Suppressor macrophage treated with lipopolysaccharide for 1 hour (primary cell): ENCODE measurements at places on chromosomes 2 and 18.

DNA sequence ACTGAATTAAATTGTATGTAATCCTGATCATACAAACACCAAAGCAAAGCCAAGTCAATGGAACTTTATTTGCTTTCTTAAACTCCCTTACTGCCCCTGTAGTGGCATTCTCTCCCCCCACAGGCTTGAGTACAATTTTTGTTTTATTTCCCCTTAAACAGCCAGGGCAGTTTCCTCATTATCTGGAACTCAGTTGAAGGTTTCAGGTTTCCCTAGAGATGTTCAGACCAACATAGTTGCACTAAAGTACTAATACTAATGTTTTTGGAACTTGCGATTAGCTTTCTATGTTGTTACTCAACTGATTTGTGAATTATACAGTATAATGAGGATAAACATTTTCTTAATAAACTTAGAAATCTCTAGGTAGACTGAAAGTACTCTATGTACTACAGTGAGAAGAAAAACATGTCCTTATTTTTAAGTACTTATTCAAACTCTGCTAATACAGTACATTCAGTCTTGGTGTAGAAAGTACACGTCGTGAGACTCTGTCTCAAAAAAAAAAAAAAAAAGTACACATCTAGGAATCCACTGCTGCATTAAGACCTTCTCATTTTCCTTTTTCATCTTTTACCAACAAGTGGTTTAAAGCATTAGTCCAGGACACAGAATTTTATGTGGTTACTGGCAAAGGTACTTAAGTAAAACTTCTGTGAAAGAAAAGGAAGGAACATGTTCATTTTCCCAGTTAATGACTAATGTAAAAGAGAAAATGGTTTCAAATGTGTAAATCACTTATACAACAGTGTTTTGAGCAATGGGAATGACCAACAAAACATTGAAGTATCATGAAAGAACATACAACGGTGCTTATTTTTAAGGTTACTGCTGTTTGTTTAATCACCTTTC lies 209.5 kb upstream of the SMAD7 start:
- no peak for DNase-seq

DNA sequence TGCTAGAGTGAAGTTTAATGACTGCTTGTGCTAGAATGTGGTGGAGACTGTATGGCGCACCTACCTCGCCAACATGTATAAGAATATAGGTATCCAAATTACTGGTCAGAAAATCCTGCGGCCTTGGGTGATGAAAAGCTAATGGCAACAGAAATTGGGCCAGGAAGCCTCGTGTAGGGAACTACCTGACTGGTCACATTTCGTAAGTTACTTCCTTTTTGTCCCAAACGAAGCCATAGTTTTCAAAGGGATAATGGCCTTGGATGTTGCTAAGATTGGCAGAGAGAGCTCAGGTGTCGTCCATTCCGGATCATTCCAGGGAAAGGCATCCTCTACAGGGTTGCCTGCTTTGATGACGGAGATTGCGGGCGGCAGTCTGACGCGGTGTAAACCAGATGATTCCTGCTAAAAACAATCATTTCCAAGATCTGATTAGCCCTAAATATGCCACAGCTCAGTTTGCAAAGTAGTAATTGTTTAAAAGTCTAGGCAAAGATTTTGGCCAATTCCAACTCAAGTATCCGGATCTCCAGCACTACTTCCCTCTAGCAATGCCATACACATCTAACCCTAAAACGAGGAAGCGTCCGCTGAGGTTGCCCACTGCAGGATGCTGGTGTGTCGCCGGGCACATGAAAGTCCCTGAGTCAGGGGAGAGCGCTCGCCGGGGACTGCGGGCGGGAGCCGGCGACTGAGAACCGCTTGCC lies 708 bp upstream of the MALT1 start:
- no peak for DNase-seq

GRCh38 chr2:72134997-72135800 lies 12.5 kb downstream of the CYP26B1 start:
- DNase-seq: no peak

DNA sequence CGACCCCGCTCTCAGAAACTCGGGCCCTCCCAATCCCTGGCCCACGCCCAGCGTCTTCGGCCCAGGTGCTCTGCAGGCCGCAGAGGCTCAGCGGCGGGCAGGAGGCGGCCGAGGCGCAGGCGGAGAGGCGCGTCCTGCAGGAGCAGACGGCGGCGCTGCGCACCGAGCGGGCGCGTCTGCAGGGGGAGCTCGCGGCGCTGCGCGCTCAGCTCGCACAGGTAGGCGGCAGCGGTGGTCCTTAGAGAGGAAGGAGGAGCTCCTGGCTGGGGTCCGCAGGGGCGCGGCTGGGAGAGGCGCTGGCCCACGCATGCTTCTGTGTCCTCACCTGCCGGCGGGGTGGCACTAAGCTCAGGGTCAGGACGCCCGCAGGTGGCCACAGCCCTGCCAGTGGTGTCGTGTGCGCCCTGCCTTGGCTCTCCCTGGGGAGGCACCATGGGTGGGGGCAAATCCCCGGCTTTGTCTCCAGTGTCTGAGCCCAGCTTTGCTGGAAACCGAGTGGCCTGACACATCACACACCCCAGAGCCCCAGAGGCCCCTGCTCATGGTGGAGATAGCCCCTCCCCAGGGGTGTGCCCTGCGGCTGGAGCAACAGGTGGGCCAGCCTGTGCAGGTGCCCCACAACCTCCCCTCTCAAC lies 14.9 kb upstream of the SNED1 start:
- peak; percentile 65 for DNase-seq

DNA sequence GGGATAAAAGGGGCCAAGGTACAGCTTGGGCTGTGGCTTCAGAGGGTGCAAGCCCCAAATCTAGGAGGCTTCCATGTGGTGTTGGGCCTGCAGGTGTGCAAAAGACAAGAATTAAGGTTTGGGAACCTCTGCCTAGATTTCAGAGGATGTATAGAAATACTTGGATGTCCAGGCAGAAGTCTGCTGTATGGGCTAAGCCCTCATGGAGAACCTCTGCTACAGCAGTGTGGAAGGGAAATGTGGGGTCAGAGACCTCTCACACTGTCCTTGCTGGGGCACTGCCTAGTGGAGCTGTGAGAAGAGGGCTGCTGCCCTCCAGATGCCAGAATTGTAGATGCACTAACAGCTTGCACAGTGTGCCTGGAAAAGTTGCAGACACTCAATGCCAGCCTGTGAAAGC lies 880.6 kb upstream of the ID2 start:
- DNase-seq: no peak

DNA sequence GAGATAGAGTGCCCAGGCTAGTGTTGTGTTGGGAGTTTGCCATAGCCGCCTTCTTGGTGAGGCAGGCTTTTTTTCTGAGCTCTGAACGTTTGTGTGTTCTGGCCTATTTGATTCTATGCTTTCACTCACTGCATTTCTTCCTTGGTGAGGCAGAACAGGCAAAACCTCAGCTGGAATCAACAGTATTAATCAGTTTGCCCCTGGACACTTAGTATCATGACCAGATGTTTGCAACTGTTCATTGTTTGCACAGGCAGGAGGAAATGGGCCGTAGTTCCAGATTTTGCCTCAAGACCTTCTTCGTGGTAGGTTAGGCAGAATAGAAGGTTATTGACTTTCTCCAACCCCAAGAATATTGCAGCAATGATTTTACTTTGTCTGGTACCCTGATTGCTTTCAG lies 218.1 kb upstream of the RASGRP3 start:
- DNase-seq: no peak
